Posterior vena cava (tissue), 2 donors: ENCODE measurements at places on chromosomes 5 and 9.

DNA sequence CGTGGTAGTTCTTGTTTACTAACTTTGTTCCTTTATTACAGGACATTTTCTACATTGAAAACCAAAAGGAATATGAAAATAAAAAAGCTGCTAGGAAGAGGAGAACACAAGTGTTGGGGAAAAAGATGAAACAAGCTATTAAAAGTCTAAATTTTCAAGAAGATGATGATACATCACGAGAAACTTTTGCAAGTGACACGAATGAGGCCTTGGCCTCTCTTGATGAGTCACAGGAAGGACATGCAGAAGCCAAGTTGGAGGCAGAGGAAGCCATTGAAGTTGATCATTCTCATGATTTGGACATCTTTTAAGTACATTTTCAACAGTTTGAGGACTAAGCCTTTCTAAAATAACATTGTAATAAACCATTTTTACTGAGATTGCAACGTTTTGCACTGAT, 23.8 kb downstream of the PHAX start:
- DNase-seq: no peak

GRCh38 chr5:153659039-153659736, 168.7 kb downstream of the GRIA1 start:
- no peak for DNase-seq

GRCh38 chr5:127563136-127563535, 45.7 kb downstream of the PRRC1 start:
- DNase-seq: no peak

DNA sequence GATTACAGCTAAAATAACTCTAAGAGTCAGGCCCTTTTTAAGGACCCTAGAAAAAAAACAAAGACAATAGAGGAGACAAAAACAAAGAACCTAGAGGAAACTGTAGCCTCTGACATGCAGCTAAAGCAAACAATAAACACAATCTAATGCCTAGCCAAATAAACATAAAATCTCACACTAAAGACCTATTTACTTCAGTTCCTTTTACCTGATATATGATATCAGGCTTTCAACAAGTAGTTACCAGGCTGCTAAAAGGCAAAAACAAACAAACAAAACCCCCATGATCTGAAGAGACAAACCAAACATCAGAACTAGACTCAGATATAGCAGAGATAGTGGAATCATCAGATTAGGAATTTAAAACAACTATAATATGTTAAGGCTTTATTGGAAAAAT, 226.5 kb upstream of the POU5F2 start:
- no peak for DNase-seq

DNA sequence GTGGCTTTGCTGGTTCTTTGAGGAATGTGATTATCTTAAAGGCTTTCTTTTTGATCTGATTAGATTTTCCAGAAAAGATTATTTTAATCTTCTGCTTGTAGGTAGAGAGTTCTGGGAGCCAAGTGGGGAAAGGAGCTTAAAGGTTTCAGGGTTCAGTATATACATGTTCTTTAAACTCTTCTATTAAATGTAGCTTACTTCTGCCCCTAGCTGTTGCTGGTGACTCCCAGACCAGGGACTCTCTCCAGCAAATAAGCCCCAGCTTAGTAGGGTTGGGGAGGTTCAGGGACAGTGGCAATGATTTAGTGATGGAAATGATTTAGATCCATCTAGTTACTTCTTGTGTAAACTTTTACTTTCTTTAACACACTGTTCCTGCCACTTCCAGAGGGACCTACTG, 72.2 kb downstream of the SLC12A2 start:
- no peak for DNase-seq

GRCh38 chr5:122981846-122982245, 54.7 kb downstream of the PPIC start:
- DNase-seq: no peak
